ENCODE measurements at places on chromosomes 3 and 15. TPM values are rescaled to one million over a fixed set of nuclear protein-coding genes. Genes with fewer than 3 reads are reported as not detected.
A peak's percentile ranks its signal among the peaks of the same experiment; 100 is the strongest.

The CFAP20DC gene
- 2.7 TPM for total RNA-seq

The SLC12A1 gene
- total RNA-seq: not detected

The RGMA gene
- total RNA-seq: 0.32 TPM

The OR5K2 gene
- not detected for total RNA-seq

The PLSCR5 gene
- not detected for total RNA-seq

The TMEM207 gene
- not detected for total RNA-seq

The FAM81A gene
- 0.09 TPM for total RNA-seq

The CIB2 gene
- total RNA-seq: 1.4 TPM

The STRC gene
- 2.3 TPM for total RNA-seq

The RBPMS2 gene
- total RNA-seq: not detected

The SEMA6D gene
- total RNA-seq: not detected

The PCYT1A gene
- 40.3 TPM for total RNA-seq

The CLSTN2 gene
- not detected for total RNA-seq

The GABRR3 gene
- not detected for total RNA-seq

The ARMC8 gene
- 38.3 TPM for total RNA-seq

The AQP9 gene
- total RNA-seq: not detected

GRCh38 chr3:164018500-164018899 is 1059.8 kb downstream of the SI start:
- DNase-seq: no peak

- no peak for DNase-seq
These were observed 385.4 kb downstream of the MECOM start for GRCh38 chr3:169278092-169278491.

GRCh38 chr3:31462050-31462569 is 70.6 kb upstream of the STT3B start:
- DNase-seq: no peak

DNA sequence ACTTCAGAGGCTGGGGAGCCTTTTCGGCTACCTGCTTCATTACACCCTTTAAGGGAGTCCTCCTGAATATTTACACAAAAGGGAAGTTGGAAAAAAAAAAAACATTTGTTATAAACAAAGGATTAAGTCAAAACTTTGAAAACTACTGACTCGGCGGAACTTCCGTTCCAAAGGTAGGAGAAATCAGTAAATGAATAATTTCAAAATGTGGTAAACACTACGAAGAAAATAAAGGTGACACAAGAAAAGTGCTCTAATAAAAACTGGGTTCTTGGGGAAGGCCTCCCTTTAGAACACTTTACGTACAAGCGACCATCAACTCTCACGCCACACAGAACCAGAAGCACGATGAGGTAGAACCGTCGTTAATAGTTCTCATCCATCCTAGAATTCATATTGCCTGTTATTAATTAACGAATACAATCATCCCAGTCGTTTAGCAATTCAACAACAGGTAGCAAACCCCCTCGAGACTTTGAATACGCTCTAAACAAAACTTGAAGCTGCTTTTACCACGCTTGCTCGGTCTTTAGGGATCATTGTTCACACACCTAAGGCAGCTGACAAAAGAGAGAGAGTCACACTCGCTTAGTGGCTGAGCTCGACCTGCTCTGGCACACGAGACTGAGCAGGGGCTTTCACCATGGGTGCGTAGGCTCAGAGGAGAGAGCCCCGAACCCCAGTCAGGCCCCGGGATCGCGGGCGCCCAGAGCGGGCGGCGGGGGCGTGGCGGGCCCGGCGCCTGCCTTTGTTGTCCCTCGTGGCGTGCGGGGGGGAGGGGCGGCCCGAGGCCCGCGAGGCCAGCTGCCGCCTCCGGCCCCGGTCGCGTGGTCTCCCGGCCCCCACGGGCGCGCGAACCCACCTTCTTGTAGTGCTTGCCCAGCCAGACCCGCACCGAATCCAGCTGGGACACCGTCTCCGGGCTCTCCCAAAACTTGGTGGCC is 680 bp downstream of the SMARCC1 start:
- peak; percentile 72 for DNase-seq

DNA sequence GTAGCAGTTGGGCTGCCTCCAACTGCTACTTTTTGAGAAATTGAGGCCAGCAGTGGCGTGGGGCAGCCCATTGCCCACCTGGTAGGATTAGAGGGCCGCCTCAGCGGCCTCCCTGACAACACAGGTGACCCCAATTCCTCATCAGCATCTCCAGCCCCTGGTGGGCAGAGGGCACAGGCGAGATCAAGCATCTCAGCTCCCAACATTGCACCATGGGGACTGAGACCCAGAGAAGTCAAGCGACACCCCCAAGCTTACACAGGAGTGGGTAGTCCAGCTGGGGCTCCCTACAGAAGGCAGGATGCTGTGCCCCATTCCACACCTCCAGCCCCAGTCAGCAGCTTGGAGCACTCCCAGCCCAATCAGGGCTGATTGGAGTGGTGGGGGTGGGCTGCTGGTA is 228 bp upstream of the H1-8 start:
- DNase-seq: no peak

DNA sequence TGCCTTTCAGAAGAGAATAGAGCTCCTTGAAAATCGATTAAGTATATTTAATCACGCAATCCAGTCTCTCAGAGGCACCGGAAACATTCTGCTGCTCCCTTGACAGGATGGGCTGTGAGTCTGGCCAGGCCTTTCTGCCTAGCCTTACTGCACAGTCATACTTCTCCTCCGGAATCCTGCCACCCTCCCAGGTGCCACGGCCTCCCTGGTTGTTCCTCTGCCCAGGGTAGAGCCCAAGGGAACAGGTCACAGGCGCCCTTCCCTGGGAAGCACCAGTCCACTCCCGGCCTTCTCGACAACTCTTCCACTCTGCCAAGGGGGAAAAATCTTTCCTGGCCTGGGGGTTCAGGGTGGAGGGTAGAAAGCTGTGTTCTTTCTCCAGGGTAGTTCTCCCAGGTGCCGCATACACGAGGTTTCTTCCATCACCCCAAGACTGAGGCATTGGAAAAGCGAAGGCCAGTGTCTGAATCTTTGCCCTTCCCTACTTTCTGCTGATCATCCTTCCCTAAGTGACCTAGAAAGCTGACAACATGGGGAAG is 17.4 kb upstream of the SYNM start:
- no peak for DNase-seq

- DNase-seq: no peak
These were observed 84.1 kb downstream of the AAGAB start for GRCh38 chr15:67170143-67170925.

DNA sequence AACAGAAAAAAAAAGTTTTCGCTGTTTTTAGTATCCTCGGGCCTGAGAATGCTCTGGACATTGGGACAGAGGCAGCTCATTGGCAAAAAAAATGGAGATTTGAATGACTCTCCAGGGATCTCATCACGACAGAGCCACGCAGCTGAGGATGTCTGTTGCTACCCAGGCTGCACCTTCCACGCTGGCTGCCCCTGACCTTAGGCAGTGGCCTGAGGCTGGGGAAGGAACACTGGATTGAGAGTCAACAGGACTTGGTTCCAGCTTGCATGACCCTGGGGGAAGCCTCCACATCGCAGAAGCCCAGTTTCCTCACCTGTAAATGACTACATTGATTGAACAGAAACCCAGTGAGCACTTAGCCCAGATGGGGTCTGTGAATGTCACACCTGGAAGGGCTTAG is 8.7 kb upstream of the ACSBG1 start:
- no peak for DNase-seq

DNA sequence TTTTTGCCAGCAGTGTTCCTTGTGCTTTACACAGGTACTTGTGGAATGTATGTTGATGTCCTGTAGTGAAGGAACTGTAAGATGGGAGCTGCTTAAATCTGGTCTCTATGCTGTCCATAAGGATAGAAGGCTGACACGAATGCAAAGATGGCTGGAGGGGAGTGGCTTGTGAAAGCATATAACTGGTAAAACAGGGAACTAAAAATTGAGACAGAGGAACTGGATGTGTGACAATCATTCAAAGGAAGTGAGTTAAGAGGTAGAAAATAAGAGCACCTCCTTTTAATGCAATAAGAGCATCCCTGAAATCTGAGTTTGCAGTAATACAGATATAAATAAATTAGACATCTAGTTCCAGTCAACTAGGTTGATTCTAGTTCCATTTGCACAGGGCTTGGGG is 35.2 kb downstream of the RNF13 start:
- DNase-seq: no peak

- DNase-seq: no peak
These were observed 76.2 kb upstream of the C2CD4B start for GRCh38 chr15:62241135-62241770.

DNA sequence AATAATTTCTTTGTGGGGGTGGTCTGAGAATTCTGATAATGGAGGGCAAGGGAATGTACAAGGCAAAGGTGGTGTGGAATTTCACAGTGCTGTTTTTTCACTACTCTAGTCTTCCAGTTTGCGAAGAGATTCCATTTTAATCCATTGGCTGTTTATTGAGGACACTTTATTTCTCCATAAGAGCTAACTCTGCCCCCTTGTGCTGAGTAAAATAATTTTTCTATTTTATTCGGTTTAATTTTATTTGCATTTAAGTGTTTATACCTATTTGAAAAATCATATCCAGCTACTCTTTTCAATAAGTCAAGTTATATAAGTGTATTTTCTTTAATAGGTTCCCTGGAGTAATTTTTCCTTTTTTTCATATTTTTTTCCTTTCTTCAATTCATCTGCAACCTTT is 840.1 kb downstream of the TUSC7 start:
- no peak for DNase-seq

GRCh38 chr15:23397779-23398178 is 43.2 kb downstream of the GOLGA8S start:
- DNase-seq: no peak

- no peak for DNase-seq
These were observed 219.9 kb downstream of the TCF12 start for GRCh38 chr15:57138349-57138788.

GRCh38 chr3:185701611-185702261 is 115.6 kb downstream of the SENP2 start:
- DNase-seq: no peak

- no peak for DNase-seq
These were observed 54.2 kb downstream of the PHLDB2 start for GRCh38 chr3:111913163-111913763.

GRCh38 chr3:14949126-14949525 is 1.7 kb downstream of the NR2C2 start:
- no peak for DNase-seq

GRCh38 chr3:150094150-150094933 is 123.6 kb upstream of the PFN2 start:
- no peak for DNase-seq

GRCh38 chr3:168398371-168399025 is 302.8 kb upstream of the GOLIM4 start:
- DNase-seq: no peak

DNA sequence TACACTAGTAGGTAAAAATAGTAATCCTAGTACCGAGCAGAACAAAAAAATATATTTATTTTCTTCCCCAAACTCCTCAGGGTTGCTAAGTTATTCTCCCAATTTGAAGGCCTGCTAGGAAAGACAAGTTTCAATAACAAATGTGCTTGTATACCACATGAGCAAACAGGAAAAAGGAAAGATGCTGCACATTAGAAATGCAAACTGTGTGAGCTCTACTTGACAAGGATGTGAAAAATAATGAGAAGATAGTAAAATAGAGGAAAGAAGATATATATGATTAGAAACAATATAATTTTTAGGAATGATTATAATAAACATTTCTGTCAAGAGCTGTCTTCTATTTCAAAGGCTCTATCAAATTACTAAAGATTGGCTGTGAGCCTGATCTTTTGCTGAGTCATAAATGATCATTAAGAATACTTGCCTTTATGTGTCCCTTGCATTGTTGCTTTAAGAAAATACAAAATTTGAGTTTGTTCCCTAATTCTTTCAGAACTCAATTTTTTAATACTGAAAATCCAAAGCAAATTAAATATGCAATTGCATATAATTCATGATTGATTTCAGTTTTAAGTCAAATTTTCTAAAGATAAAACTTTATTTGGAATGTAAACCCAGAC is 174.2 kb downstream of the NEK10 start:
- DNase-seq: no peak

DNA sequence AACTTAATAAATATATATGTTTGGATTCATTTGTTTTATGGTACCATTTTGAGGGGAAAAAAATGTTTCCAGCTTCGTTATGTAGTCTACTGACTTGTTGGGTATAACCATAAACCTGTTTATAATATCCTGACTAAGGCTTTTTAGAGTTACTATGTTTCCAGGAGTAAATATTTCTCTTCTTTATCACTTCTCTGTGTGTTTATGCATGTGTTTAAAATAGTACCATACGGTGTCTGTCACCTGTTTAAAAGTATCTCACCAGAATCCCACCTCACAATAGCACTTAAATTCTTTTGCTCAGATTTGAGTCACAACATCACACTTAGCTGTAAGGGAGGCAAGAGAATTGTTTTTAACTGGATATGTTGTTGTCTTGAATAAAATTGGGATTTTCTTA is 15.1 kb downstream of the LACTB start:
- no peak for DNase-seq

GRCh38 chr15:78996894-78997275 is 52.0 kb upstream of the CTSH start:
- DNase-seq: no peak

Measured in activated naive CD4-positive, alpha-beta T cell treated with anti-CD3 and anti-CD28 coated beads, Interleukin-2, amount 50 U/mL, for 72 hours (primary cell).